ENCODE measurements at places on chromosomes 1 and 21.

GRCh38 chr1:186231861-186232436 lies 143.1 kb downstream of the TPR start:
- DNase-seq: no peak

DNA sequence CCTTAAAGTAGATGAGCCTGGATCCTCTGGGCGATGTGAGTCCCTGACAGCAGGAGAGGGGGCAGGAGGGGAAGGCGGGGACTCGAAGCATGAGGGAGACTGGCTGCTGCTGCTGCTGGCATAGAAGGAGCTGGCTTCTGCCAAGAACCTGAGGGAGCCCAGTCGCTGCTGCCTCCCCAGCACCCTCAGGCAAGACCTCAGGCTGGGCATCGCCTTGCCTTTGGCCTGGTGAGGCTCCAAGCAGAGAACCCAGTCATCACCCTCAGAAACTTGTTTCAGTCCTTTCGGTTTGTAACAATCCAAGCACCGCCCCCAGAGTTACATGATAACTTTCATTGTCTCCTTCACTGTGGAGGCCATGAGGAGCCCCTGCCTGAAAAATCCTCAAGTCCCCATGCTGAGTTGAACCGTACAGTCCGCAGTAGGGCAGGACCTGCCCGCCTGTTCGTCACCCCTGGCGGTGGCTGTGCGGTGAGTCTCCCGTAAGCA lies 38.8 kb downstream of the POFUT2 start:
- DNase-seq: peak; percentile 6

DNA sequence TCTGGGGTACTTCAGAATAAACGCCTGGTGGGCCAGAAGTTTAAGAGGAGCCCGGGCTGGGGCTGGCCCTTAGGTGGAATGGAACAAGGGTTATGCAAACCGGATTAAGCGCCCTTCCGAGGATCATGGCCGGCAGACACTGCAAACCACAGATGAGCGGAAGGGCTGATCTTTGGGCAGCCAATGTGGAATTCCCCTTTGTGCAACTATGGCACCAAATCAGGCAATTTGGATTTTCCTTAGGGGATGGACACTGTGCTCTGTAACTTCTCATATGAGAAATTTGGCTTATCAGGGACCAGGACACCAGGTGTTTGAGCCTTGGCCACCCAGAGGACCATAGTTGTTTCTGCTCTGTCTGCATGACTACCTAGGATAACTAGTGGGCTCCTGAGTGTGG lies 5.7 kb upstream of the IL10 start:
- DNase-seq: no peak

GRCh38 chr1:52615489-52616042 lies 13.4 kb downstream of the GPX7 start:
- DNase-seq: no peak

GRCh38 chr1:12615865-12616708 lies 1.9 kb downstream of the DHRS3 start:
- no peak for DNase-seq

DNA sequence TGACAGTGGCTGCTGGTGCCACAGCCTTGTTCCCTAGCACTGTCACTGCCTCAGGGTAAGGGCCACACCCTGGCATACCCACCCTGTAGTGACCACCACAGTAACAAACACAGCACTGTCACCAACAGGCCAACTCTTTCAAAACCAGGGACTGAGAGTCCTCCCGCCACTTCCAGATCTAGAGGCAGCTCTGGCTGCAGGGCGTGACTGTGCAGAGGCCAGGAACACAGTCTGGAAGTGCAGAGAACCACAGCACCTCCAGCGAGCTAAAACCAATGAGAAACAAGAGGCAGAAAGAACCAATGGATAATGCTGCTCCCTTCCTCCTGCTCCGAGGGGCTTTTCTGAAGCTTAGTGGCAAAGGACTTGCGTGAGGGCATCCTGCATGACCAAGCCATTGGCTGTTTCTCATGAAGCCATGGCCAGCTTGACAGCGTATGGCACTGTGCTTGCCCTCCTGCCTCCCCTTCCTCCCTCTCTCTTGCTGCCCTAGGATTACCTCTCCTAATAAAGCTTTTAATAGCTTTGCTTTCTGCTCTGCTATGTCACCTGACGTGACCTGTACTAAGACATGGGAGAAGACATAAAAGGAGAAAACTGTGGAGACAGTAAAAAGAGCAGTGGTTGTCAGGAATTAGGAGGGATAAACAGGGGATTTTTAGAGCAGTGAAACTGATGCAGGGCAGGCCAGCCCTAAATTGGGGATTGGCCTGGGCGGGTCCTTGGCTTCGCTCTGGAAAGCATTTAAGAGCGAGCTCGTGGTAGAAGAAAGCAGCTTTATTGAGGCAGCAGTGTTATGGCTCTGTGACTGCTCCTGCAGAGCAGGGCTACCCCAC lies 7.2 kb downstream of the PARP1 start:
- DNase-seq: no peak

GRCh38 chr1:169110689-169111447 lies 4.4 kb downstream of the ATP1B1 start:
- DNase-seq: no peak

DNA sequence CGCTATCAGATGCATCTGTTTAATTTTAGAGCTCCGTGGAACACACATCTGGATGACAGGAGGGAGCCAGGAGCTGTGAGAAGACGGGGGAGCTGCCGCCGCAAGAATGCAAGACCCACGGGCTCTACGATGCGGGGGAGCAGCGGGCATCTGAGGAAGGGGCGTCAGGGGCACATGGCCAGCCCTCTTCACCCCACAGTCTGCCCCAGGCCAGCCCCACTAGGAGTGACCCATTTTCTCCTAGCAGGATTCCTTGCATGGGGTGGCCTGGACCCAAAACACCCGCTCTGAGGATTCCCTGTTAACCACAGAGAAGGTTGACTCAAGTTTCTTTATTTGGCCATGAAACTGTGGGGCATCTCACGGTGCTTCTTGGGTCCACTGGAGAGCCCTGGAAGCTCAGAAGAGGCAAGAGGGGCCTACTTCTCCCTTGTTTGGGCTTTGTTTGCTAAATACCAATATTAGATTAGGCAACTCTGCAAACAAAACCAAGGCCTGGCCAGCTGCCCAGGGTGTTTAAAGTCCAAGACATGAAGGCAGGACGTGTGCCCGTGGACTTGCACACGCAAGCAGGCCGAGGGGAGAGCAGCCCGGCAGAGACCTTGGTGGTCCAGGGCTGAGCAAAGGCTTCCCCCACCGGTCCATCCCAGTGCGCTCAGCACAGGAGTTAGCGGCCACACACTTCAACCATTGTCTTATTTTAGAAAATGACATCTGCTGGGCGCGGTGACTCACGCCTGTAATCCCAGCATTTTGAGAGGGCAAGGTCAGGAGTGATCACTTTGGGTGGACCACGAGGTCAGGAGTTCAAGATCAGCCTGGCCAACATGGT lies 89.8 kb downstream of the DHRS3 start:
- no peak for DNase-seq

DNA sequence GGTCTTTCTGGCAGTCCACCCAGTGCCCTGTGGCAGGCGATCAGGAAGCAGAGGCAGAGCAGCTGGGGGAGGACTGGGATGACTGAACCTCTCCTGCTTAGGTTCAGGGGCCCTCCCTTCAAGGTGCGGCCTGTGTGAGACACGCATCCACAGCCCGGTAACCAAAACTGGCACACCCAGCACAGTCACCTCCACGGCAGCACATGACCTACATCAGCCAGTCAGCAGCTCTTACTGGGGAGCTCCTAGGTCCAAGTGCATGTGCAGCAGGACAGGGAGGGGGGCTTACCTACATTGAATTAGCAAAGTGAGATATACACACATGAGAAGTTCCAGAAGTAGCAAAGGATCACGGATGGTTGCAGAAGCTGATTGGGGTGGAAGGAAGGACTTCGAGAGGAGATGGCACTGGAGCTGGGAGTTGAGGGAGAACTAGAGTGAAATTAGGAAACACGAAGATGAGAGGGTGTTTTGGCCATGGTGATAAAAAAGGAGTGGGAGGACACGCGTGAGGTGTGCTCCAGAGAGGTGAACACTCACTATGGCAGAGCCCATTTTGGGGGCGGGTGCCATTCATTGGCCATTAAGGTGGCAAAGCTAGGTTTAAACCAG lies 51.4 kb upstream of the IRF2BP2 start:
- DNase-seq: no peak

DNA sequence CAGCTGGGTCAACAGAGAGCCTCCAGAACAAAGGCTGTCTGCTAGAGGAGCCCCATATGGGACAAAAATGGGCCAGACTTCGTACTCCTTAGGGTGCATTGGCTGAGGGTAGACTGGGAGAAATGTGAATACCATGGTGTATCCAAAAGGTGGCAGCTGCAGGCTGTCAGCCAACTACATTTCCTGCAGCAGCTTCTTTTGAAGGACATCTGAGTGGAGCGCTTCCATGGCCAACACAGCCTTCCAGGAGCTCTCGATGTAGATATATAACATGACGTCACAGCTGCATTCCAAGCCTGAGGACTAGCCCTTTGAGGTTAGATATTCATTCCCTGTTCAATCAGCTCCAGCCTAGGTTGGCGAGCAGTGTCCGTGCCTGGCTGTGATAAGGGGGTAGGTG lies 107.7 kb downstream of the MAB21L3 start:
- DNase-seq: no peak

GRCh38 chr1:107740579-107740978 lies 224.4 kb downstream of the VAV3 start:
- DNase-seq: no peak

- no peak for DNase-seq
These were observed 123.1 kb upstream of the RUNX1 start for GRCh38 chr21:35172231-35172630.

- DNase-seq: no peak
These were observed 6.3 kb downstream of the SLAMF1 start for GRCh38 chr1:160640359-160641123.

- DNase-seq: no peak
These were observed 475.4 kb downstream of the PTBP2 start for GRCh38 chr1:97196825-97197516.

DNA sequence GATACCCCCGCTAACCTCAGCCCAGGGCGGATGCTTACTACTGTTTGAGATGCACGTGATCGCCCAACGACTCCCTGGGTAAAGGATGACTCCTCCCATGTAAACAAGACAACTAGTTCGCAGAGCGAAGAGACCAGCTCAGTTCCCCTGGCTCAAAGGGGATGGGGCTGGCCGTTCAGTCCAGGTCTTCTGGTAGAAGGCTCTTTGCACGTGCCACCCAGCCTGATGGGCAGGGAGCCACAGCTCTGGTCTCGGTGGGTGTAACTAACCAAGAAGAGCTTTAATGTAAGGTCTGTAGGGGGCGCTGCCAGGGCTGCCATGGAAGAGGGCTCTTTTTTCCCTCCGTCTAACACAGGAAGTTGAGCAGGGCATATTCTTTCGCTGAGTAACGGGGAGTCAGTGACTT lies 49.4 kb upstream of the PARP1 start:
- DNase-seq: no peak

DNA sequence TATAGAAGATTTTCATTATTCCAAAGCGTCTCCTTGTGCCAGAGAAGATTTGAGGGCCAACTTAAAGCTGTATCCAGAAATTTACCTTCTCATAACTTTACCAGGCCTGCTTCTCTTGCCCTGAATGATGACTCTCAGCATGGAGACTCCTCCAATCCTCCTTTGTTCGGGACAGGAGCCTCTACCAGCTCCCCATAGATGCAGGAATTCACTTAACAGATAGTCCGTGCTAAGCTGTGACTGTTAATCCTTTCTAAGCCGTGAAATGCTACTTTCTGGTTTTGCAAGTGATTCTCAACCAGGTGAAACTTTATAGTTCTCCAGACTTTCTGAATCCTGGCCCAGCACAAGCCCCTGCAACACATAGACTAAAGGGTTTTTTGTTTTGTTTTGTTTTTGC lies 31.8 kb upstream of the KCND3 start:
- no peak for DNase-seq

GRCh38 chr21:46437511-46437910 lies 21.2 kb upstream of the DIP2A start:
- no peak for DNase-seq

DNA sequence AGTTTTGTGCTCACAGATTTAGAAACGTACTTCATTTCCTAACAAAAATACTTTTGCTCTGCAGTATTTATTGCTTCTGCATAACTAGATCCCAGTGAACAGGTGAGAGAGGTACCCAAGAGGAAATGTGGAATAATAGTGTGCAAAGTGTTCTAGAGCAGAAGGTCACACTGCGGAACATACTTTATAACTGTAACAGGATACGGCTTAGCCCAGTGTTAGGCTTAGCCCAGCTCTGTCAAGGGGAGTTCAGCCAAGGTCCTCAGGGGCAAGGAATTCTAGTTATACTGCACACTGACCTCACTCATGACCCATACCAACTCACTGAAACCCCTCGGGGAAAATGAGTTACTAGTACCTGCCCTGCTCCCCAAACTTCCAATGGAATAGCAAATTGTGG lies 55.3 kb downstream of the PTPN14 start:
- no peak for DNase-seq

- no peak for DNase-seq
These were observed 17.6 kb downstream of the ACTL8 start for GRCh38 chr1:17772615-17773212.

Data from pons (tissue), 1 donor.